H9 (cell line): ENCODE measurements at places on chromosomes 2 and 18.

- no peak for DNase-seq
These were observed 68.1 kb downstream of the CCDC178 start for GRCh38 chr18:33372442-33372841.

- no peak for DNase-seq
These were observed 74.4 kb upstream of the SCN7A start for GRCh38 chr2:166568409-166568808.

- no peak for DNase-seq
These were observed 53.7 kb upstream of the TANC1 start for GRCh38 chr2:158914731-158915130.

- DNase-seq = peak; percentile 32
These were observed 359.9 kb upstream of the HNRNPA3 start for GRCh38 chr2:176852667-176853066.

DNA sequence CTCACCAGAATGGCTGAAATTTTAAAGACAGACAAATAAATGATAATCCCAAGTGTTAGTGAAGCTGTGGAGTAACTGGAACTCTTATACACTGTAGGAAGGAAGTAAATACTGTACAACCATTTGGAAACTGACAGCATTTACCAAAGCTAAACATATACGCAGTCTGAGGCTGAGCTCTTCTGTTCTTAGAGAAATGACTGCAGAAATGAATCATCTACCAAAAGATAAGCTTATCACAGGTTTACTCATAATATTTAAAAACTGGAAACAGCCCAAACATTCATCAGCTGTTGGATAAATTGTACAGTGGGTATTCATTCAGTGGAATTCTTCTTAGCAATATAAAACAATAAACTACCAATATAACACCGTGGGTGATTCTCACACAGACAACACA is 218.2 kb upstream of the RAB12 start:
- no peak for DNase-seq

- DNase-seq = peak; percentile 66
These were observed 528 bp upstream of the PCGF1 start for GRCh38 chr2:74507926-74508520.
